CD4-positive, alpha-beta T cell treated with Interleukin-6 for 4 hours (primary cell): ENCODE measurements at places on chromosomes 6 and 20.

- no peak for DNase-seq
Observed at GRCh38 chr6:119757467-119757866, 407.9 kb upstream of the MAN1A1 start.

- DNase-seq = no peak
Observed at GRCh38 chr6:87104667-87105066, 9.8 kb upstream of the CGA start.

GRCh38 chr6:157169656-157170055, 153.7 kb downstream of the TMEM242 start:
- DNase-seq = no peak

DNA sequence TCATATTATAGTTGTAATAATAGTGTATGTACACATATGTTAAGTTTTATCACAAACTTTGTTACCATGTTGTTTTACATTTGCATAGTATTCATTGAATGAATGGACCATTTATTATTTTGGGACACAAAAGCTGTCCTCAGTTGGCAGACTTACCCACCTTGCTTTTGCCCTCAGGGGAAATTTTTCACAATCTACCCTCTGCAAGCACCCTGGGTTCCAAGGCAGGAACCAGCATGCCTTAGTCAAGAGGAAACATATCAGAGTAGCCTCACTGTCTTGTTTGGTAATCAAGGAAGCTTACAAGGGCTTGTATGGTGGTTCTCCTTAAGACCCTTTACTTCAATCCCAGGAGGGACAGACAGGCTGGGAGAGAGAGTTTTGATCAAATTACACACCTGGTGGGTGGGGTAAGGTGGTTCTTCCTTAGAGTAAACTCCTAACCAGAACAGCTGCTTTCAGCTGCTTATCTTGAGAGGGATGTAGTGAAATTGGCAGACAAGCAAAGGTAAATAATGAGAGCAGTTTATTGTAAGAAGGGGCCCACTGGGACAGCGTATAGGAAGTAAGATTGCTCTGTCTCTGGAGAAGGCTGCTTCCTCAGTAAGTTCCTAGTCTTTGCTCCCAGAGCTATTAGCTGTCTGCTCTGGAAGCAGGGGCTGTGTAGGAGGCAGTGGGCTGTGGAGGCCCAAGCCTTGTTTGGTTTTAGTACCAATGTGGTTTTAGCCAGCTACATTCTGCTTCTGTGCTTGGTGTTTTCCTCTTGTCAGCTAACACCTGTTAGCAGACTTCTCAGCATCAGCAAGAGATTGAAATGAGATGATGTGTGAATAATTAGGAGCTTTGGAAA, 31.1 kb downstream of the BRPF3 start:
- no peak for DNase-seq

DNA sequence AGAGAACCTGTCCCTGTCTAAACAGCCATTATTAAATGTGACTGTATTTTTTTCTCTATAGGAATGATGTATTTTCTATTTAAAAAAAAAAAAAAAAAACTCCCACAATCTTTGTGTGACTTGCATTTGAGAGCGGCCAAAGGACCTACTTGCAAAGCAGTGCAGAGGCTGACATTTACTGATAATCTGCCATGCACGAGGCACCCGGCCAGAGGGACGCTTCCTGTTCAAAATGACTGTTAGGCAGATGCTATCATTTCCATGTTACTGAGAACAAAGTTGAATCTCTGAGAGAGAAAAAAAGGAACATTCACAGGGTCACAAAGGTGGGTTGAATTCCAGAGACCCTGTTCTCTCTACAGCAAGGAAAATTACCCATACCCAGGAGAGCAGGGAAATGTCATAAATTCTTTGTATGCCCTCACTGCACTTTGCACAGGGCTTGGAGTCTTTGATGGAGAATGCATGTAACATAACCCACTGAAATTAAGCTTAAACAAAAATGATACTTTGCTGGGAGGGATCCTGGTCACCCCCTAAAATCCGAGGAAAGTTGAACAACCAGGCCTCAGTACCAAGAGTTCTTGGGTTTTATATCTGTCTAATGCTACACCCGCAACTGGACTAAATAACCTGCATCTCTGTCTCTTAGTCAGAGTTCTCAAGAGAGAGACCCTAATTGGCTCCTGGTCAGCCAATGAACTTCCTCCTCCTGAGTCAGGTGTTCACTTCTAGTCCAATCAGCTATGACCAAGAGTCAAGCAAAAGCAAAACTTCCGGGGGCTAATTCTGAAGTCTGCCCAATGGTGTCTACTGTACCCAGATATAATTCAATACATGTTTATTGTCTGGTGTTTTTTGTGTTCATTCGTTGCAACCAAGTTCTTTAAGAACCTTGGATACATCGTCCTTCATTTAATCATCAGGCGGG, 61.2 kb downstream of the GCLC start:
- no peak for DNase-seq

- DNase-seq = no peak
Observed at GRCh38 chr20:50252701-50253100, 62.1 kb downstream of the CEBPB start.

- DNase-seq = no peak
Observed at GRCh38 chr6:97909380-97909779, 626.4 kb upstream of the MMS22L start.

- DNase-seq = no peak
Observed at GRCh38 chr6:37479266-37479854, 20.3 kb downstream of the CCDC167 start.

DNA sequence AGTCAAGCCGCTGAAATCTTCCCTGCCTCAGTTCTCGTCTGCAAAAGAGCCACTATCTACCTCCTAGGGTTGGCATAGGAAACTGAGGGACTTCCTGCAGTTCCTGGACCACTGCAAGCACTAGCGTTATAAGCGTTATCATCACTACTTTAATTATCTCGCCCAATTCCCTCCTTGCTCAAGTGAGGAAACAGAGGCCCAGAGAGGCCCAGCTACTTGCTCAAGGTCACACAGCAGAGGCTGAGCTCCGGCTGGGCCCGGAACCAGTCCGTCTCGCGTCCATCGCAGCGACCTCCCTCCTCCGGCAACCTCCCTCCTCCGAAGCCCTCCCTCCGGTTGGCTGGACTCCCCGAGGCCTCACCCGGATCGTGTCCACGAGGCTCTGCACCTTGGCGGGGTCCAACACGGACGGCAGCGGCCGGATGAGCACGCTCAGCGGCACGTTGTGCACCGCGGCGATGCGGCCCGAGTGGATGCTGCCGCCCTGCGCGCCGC, 338 bp downstream of the SRXN1 start:
- DNase-seq = peak; percentile 7

- peak; percentile 6 for DNase-seq
Observed at GRCh38 chr6:134235937-134236751, 81.8 kb downstream of the SGK1 start.

DNA sequence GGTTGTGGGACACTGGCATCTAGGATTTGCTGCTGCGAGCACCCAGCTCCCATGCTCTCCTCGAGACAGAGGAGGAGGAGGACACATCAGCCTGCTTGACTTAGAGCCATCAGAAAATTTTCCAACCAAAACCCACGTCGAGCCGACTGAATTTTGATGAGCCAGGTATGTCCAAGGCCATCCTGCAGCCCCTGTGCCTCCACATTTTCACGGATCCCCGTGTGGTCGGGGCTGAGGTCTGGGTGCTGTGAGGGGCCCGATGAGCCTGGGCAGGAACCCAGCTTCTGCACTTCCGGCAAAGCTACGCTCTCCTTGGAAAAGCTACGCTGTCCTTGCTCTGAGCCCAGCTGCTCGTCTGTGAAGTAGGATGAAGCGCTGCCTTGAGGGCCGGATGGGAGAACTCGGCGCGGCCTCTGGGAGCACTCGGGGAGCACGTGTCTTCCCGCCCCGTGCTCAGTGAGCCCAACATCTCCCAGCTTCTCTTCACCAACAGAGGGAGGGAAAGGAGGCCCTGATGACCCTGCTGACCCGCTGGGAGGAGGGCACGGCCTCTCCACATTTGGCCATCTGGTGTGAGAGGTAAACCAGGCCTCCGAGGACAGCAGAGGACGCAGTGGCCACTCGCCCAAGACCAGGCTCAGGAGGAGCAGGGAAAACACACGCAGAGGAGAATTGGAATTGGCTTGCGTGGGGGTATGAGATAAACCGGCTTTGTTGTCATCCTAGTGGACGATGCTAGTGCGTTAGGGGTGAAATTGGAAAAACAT, 33.9 kb downstream of the PSMG4 start:
- no peak for DNase-seq

DNA sequence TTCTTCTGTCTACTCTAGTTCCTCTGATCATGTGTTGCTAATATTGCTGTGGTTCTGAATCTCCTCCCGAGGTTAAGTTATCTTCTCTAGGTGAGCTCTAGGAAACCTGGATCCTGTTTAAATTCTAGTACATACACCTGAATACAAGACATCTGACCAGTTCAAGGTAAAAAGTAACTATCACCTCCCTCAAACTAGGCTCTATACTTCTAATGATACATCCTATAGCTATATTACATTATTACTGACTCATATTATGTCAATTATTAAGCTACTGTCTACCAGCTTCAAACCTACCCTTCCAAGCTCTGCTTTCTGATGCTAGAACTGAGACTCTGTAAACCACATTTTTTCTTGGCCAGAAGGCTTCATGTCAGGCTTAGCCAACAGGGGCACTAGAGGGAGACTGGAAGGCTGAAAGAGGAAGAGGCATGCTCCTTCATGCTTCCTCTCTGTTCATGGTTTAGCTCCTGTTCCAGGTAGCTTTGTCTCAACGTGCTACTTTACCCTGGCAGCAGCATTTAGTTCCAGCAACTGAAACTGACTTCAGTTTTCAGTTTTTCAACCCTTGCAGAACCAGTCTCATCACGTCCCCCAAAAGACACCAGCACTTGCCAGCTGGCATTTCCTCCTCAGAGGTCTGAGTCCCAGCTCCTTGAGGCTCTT, 148.4 kb upstream of the TOP1 start:
- no peak for DNase-seq

- no peak for DNase-seq
Observed at GRCh38 chr20:13455713-13456112, 183.0 kb downstream of the TASP1 start.

GRCh38 chr20:31934968-31935764, 16.7 kb downstream of the PDRG1 start:
- no peak for DNase-seq

GRCh38 chr20:50655311-50655880, 35.9 kb downstream of the RIPOR3 start:
- no peak for DNase-seq

DNA sequence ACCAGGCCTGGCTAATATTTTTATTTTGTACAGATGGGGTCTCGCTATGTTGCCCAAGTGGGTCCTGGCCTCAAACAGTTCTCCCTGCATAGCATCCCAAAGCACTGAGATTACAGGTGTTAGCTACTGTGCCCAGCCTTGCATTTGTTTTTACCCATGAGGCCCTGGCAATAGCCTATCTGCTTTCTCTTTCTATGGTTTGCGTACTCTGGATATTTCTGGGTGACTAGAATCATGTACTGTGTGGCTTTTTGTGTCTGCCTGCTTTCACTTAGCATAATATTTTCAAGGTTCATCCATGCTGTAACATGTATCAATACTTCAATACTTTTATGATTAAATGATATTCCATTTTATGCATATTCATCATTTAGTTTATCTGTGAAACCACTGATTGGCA, 451.7 kb downstream of the GRIK2 start:
- DNase-seq = no peak

GRCh38 chr6:136782021-136782770, 10.1 kb downstream of the MAP3K5 start:
- no peak for DNase-seq

- DNase-seq = no peak
Observed at GRCh38 chr20:34311118-34312023, 8.2 kb upstream of the AHCY start.

DNA sequence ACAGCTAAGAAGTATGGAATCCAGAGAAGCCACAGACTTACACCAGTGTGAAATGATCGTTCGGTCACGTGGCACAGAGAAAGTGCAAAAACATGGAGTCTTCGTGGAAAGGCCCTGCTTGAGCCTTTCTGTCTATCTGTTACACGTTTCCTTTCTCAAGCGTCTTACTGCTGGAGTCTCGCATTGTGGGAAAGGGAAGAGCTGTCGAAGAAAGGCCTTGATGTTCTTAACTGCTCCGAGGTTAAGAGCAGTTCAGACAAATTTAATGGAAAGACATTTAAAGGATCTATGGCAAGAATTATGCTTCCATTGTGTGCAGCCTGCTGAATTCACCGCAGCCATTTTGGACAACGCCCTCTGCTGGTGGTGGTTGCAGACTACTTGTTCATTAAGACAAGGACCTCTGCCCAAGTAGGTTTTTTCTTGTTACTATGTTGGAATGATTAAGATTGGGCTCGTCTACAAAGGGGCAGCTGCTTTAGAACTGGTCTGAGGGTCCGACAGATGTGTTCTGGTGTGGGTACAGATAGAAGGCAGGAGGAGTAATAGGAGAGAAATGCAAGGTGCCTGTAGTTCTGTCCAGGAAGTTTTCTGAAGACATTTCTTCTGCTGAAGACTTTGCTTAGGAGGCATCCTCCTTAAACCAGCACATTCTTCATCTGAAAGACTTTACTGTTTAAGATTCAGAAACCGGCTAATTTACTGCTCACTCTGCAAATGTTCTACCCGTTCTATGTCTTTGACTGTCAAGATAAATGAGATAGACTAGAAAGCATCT, 24.7 kb upstream of the CCN6 start:
- DNase-seq = peak; percentile 79

GRCh38 chr6:142183351-142183750, 36.3 kb downstream of the VTA1 start:
- no peak for DNase-seq

DNA sequence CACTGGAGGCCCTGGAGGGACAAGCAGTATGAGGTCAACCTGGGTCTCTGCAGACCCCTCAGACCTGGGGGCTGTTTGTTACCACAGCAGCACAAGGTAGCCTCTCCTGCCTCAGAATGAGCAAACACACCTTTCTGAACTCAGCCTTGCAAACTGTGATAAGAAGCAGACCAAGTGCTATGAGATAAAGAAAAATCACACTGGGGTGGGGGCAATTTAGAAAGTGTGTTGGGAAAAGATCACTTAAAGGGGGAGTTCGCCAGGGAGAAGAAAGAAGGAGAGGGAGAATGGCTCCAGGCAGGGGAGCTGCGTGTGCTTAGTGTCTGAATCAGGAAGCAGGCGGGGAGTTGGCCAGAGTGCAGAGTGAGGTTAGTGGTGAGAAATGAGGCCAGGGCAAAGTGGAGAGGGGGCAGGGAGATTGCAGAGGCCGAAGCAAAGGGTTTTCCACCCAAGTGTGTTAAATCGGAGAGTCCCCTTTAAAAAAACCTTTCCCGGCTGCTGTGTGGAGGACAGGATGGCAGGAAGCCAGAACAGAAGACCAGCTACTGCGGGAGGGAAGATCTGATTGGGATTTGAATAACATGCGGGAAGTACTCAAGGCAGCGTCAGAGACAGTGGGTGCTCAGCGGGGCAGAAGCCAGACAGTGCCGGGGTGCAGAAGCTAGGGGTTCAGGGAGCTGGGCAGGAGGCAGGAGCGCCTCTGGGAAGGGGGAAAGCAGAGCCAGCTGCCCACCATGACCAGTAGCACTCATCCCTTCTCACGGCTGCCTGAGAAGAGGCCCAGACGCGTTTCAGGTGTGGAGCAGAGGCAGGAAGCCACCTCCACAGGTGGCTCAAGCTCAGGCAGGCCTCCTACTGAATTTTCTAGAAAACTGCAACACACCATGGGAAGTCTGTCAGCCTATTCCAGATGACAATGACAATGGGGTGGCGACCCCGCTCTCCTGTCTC, 9.0 kb downstream of the ADA start:
- peak; percentile 45 for DNase-seq

GRCh38 chr6:136324686-136325380, 35.2 kb upstream of the BCLAF1 start:
- no peak for DNase-seq
